Neural progenitor cell (in vitro differentiated cells): ENCODE measurements at places on chromosomes 12 and 14.

DNA sequence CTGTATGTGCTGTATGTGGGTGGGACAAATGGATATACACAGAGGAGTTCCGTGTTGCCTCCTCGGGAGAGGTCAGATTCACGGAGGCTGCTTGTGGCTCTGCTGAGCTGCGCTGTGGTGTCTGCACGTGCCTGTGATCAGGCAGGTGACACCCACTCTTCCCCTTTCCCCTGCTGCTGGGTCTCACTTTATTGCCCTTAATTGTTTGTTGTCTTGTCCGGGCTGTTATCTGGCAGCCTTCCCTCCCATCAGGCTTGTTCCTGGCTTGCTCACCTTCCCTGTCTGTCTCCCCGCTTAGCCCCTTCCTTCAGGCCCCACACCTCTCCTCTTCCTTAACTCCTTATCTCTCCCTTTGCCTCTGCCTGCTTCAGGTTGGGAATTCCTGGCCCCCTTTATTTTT is 13.5 kb downstream of the WNT5B start:
- DNase-seq = no peak

DNA sequence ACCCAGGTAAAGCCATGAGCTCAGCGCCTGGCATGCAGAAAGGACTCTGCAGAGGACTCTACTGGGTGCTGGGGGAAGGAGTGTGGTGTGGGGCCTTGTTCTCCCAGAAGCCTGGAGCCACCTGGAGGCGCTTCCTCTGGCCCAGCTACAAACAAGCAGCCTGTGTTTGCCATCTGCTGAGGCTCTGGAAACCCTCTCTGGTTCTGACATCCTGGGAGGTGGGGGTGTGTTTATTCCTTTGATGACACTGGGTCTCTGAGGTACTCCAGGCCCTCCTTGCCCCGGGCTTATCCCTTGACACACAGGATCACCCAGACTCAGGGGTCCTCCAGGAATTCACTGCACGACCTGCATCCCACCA is 44.9 kb downstream of the RNF34 start:
- no peak for DNase-seq

GRCh38 chr14:51977075-51977474 is 12.3 kb upstream of the RTRAF start:
- no peak for DNase-seq

DNA sequence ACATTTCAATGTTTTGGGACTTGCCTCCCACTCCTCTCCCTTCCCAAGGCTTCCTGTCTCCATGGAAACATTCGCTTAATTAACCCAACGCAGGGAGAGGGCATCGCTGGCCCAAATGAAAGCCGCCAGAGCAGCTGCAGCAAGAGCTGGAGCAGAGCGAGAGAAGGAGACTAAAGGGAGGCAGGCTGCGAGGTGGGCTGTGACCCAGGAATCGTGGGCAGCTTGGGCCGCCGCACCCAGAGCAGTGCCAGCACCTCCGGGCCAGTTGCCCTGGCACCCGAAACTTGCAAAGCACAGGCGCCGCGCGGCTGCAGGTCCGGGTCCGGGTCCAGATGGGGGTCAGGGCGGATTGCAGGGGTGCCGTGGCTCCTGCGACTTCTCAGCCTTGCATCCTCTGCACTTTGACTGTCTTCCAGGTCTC is 43.5 kb upstream of the PTPRQ start:
- peak; percentile 60 for DNase-seq

GRCh38 chr12:92108651-92109050 is 37.0 kb downstream of the BTG1 start:
- DNase-seq = peak; percentile 59

- DNase-seq = no peak
These were observed 48.8 kb upstream of the KRR1 start for GRCh38 chr12:75560167-75560566.

DNA sequence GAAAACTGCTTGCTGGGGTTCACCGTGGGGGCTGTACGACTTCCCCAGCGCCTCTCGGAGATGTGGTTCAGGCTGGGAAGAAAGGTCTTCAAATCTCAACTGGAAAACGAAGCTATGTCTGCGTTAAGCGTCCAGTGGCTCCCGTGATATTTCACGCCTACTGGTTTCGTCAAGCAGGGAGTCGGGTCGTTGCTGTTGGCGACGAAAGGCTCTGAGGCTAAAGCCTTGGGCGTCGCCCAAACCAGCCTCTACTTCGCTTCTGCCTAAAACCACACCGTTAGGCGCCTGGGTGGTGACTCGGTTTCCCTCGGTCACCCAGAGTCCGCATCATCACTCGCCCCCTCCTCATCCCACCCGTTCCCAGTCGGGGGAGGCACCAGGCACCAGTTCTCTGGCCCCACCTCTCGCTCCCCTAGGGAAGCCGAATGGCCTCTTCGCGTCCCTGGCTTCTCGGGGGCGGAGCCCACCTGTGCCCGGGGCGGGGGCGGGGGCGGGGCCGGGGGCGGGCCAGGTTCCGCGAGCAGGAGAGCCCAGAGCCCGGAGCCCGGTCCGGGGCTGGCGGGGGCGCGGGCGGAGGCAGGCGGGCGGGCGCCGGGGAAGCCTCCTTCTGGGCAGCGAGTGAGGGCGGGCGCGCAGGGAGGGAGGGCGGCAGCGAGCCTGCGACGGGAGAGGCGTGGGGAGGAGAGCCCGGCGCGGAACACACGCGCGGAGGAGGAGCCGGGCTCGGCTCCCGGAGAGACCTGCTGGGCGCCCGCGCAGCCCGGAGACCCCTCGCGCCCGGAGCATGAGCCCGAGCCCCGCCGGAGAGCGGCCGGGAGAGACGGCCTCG is at the start of gene B4GALNT3:
Gene B4GALNT3, plus strand, starts transcription at position 510 of the 829 bp plus-strand sequence. CDS start 438 bp downstream, outside the sequence.
- DNase-seq = peak; percentile 86

GRCh38 chr14:100406505-100407131 is 83.5 kb downstream of the SLC25A47 start:
- DNase-seq = no peak

- DNase-seq = peak; percentile 16
These were observed 145.7 kb downstream of the NUAK1 start for GRCh38 chr12:105992849-105993740.

GRCh38 chr12:131915000-131915689 is 13.9 kb upstream of the PUS1 start:
- DNase-seq = no peak

- DNase-seq = no peak
These were observed 19.6 kb upstream of the LRP1-AS start for GRCh38 chr12:57166971-57167371.

GRCh38 chr12:83265808-83266207 is 579.1 kb downstream of the TMTC2 start:
- no peak for DNase-seq

- no peak for DNase-seq
These were observed 610 bp downstream of the VSIG10 start for GRCh38 chr12:118103201-118103600.

DNA sequence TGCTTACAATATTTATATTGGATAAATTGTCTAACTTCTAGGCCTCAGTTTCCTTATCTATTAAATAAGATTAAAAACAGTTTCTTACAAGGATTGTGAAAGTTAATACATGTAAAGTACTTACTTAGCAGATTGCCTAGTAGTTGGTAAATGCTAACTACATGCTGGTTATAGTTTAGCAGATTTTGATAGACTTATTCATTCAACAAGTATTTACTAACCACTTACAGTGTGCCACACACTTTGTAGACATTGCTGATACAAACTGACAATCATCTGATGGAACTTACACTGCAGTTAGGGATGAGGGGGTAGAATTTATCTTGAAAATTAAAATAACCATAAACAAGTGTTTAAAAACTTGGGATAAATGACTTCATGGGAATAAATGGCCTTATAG is 50.4 kb downstream of the ARID2 start:
- no peak for DNase-seq

- no peak for DNase-seq
These were observed 3.6 kb upstream of the ANO2 start for GRCh38 chr12:5948696-5949095.

DNA sequence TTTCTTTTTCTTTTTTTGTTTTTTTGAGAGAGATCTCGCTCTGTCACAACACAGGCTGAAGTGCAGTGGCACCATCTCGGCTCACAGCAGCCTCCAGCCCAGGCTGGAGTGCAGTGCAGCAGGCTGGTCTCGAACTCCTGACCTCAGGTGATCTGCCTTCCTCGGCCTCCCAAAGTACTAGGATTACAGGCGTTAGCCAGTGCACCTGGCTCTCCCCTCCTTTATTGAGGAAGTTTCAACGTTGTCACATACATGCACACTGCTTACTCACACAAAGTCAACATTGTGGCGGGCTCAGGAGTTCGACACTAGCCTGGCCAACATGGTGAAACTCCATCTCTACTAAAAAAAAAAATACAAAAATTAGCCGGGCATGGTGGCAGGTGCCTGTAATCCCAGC is 32.0 kb downstream of the EAPP start:
- no peak for DNase-seq

DNA sequence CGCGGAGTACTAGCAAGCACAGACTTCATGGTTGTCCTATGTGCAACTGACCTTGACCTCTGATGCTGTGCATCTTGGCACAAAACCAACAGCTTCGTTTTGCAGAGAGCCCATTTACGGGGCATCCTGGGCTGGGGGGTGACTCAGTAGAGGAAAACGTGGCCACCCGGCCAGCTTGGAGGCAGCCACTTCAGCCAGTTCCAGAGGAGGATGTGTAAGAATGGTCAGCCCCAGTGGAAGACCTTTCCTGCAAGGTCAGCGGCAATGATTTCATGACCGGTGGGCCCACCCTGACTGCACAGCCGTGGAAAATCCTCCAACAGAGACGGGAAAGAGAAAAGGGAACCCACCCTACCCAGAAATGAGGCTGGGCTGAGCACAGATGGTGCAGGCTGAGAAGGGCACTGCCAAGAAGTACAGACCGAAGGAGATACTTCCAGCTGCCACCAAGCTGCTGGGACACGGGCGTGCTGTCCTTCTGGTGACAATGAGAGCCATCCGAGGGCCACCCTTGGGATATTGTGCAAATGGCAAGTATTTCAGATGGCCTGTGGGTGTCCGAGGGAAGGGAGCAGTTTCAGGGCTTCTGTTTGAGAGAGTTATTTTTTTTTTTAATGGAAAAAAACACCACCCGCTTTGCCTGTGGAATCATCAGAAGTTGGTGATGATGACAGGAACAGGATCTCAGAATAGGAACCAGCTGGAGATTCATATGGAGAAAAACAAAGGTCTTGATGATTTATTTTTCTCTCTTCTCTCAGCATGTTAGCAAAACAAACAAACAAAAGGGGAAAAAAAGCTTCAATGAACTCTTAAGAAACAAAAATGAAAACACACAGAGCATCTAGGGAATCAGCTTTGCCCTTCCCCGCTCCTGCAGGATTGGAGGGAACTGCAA is 120.2 kb upstream of the RFLNA start:
- DNase-seq = no peak

DNA sequence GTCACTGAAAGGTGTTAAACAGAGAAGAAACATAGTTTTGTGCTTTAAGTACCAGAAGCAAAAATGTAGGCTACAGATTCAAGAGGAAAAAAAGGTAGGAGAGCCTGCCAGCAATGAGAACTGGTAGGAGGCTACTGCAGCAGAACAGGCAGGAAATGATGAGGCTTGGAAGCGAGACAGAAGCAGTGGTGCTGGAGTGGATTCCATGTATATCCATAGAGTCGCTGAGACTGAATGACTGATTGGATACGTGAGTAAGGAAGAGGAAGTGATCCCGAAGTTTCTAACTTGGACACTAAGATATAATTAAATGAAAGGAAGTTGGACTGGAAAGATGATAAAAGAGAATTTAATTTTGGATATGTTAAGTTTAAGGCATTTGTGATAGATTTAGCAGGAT is 45.0 kb upstream of the CCDC91 start:
- DNase-seq = no peak

DNA sequence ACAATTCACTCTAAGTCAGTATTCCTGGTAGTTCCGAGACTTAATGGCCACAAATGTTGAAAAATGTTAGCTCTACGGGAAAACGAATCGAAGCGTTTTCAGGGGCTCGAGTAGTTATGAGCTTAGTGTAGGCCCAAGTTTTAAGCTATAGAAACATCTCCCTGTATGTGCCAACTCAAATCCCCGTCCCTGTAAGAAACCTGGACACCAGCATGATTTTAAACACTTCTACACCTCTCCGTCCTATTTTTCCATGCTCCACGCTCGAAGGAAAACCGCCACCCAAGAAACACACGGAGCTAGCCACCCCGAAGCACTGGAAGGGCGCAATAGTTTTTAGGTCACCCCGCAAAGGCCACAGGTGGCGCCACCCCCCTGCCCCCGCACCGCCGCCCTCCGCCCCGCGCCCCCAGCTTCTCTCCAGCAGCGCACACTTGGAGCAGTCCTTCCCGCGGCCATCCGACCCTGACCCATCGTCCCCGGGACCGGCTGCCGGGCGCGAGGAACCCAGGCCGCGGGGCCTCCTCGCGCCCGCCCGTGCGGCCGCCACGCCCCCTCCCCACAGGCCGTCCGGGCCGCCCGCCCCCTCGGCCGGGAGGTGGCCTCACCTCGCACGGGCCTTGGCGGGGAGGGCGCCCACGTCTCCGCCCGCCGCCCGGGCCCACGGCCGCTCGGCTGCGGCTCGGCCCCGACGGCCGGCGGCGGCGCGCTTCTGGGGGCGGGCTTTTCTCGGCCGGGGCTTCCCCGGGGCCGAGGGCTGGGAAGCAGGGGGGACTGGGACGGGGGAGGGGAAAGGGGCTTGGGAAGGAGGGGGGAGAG is 522 bp downstream of the R3HDM2 start:
- DNase-seq = no peak

GRCh38 chr14:55789406-55789805 is 209.4 kb downstream of the KTN1 start:
- DNase-seq = no peak

GRCh38 chr14:89399594-89400068 is 17.4 kb downstream of the FOXN3 start:
- peak; percentile 56 for DNase-seq
